ENCODE measurements at places on chromosomes 2 and 18. TPM values are rescaled to one million over a fixed set of nuclear protein-coding genes. Genes with fewer than 3 reads are reported as not detected.

The COLEC12 gene
- polyA plus RNA-seq = 0.22 TPM

The SMYD1 gene
- not detected for polyA plus RNA-seq

The GALR1 gene
- not detected for polyA plus RNA-seq

The CIAO1 gene
- polyA plus RNA-seq = 43.3 TPM

DNA sequence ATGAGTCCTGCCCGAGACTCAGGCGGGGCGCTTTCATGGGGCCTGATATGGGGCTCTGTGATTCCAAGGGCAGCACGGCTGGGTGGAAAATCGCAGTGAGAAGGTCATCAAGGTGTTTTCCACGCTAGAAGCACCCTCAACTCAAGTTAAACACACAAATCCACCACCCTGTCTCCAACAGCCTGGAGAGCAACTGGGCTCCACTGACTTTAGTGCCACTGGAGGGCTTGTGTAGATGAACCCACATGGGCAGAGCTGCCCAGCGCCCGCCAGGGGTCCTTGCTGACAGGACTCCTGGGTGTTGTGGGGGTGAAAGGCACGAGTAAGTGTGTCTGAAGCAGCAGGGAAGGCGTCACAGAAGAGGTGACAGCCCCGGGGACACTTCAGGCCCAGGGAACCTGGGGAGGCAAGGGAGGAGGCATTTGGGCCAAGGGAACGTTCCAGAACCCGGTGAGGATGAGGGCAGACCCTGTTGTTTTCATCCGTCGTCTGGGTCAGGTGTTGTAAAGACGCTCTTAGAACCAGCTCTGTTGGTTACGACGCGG is 51.8 kb upstream of the CTDP1 start:
- no peak for DNase-seq

DNA sequence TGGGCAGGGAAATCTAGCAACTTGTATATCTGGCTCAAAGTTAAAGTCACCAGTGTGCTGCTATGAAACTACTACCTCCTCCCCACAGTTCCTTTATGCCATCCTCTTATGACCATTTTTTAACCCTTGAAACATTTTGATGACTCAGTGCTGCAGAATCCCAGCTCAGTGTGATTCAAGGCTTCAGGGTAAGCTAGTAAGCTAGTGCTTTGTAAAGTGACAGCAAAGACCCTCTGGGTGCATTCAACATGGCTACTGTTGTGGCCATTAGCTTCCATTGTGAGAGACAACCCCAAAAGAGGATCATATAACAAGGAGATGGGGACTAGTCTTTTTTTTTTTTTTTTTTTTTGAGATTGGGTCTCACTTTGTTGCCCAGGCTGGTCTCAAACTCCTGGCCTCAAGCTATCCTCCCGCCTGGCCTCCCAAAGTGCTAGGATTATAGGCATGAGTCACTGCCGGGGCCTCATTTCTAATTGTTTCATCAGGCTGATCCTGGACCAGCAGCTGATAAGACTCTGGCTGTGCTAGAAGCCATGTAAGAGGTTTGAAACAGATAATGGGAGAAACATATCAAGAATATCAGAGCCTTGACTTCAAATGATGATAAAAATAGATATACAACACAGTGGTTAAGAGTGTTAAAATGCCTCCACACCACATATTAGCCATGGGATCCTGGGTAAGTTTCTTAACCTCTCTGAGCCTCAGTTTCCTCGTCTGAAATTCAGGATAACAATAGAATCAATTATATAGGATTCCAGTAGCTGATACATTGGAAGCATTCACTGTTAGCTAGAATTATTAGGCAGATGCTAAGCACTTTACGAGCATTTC is 65.7 kb upstream of the RTN4 start:
- DNase-seq = no peak

- DNase-seq = no peak
Measured at GRCh38 chr2:43228321-43228751, 1.9 kb upstream of the ZFP36L2 start.

GRCh38 chr18:45962866-45963265 is 4.3 kb downstream of the EPG5 start:
- no peak for DNase-seq

DNA sequence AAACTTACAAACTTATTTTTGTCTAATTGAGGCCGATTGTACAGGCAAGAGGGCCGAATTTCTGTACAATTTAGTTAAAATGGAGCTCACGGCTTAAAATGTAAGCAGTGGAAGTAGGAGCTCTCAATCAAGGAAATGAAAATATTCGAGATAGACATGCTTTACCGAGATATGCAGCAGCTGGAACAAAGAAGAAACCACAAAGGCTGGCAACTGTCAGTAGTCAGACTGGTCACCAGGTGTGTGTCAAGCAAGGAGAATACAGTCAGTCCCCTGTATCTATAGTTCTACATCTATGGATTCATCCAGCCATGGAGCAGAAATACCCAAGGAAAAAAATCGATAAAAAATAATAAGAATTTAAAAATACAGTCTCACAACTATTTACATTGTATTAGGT is 122.6 kb downstream of the WDSUB1 start:
- DNase-seq = no peak

DNA sequence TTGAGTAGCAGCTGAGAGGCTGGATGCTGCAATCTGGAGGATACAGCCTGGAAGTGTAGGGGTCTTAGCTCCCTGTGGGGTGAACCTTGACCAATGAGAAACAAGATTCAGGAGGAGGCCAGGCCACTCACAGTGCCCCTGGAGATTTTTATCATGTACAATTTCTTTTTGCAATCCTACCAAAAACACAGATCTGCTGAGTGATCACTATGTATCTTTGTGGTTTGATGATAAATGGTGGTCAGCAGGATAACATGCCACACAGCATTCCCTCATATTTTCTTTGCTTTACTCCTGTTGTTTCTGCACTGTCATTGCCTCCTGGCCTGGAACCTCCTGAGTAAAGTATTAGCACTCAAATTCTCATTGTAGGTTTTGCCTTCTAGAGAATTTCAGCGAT is 357.9 kb downstream of the THSD7B start:
- no peak for DNase-seq

DNA sequence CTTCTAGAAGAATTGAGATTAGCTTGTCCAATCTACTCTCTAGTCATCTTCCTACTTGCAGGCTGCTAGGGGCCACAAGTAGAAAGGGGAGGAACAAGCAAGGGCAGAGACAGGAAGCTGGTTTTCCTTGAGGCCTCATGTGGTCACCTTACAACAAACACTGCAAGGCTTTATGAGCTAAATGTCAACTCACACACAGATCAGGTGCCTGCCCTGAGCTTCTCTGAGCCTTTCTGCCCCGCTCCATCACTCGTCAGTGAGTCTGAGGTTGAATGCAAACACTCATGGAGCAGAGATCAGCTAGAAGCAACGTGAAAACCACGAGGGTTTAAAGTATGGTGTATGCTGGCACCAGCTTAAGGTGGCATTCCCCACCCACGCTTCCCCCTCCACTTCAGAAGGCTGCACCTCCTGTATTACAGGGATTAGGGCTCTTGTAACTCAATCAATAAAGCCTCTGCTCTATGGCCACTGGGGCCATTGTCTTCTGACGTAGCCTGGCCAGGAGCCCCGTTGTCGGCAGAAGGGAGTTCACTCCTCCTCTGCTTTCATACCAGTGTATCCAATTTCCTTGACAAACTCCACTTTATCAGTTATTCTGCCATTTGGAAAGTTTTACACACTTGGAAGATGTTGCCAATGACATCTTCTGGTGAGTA is 5.4 kb upstream of the CRYGC start:
- no peak for DNase-seq

DNA sequence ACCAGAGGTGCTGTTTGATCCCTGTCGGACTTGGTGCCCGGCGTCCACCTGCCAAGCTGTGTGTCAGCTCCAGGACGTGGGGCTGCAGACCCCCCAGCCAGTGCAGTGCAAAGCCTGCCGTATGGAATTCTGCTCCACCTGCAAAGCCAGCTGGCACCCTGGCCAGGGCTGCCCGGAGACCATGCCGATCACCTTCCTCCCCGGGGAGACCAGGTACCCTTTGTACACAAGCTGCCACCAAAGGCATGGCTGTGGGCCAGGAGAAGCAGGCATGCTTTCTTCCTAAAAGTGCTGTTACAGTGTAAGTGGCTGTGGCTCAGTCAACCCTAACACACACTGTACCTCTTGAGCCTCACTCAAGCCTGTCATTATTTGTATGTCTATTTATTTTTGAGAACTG is 103.3 kb downstream of the RNF144A start:
- DNase-seq = no peak

- DNase-seq = no peak
Measured at GRCh38 chr2:208496129-208496528, 89.5 kb downstream of the PTH2R start.

Data from liver (tissue), 10 donors.